AG09309 (cell line): ENCODE measurements at places on chromosomes 6 and 20.

GRCh38 chr6:108838101-108838717 lies 10.0 kb upstream of the ARMC2 start:
- DNase-seq = no peak

GRCh38 chr6:149896491-149896890 lies 1.4 kb downstream of the RAET1E start:
- no peak for DNase-seq

DNA sequence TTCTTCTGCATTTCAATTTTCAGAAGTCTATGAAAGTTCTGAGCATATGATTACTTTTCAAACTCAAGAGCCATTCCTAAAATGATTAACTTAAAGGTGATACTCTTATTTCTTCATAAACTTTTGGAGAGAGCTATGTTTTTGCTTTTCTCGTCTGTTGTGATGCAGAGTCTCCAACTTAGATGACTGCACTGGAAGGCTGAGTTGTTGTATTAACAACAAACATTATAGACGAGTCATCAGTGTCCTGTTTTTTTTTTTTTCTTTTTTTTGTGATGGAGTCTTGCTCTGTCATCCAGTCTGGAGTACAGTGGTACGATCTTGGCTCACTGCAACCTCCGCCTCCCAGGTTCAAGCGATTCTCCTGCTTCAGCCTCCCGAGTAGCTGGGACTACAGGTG lies 101.9 kb downstream of the CD109 start:
- no peak for DNase-seq

DNA sequence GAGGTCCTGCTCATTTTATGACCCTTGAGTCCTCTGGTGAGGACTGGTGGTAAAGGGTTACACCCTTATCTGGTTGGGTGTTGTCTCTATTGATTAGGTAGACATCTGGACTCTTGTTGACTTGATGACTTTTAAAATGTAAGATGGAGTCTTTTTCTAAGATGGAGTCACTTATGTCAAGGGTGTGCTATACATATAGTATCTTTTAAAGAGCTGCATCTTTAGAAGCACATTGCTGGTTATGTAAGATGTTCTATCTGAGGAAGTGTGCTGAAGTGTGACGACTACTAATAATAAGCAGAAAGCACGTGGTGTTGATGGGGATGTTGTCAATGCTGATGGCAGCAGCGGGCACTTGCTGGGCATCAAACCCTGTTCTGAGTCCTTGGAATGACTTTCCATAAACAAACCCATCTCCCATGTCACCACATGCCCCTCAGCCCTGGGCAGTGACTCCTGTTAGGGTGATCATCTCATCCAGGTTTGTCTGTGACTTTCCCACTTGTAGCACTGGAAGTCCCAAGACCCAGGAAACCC lies 229.6 kb downstream of the EYA2 start:
- DNase-seq = no peak

DNA sequence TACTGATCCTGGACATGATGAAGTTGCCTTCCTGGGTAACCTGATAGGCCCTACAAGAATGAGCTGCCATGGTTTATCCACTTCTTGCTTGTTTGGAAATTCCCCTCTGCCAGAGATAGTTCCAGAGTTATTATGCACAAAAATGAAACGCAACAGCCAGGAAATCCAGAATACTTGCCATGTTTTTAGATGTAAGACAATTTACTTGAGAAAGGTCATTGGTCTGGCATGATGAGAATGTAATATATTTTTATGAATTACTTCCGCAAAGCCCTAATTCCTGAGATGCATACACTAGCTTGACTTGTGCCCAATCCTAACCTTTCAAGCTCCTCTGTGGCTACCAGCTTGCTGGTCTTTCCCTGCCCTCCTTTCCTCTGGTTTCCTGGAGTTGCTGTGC lies 27.9 kb upstream of the NT5E start:
- peak; percentile 63 for DNase-seq

- no peak for DNase-seq
Observed at GRCh38 chr20:35735826-35736470, 6.1 kb downstream of the RBM39 start.

DNA sequence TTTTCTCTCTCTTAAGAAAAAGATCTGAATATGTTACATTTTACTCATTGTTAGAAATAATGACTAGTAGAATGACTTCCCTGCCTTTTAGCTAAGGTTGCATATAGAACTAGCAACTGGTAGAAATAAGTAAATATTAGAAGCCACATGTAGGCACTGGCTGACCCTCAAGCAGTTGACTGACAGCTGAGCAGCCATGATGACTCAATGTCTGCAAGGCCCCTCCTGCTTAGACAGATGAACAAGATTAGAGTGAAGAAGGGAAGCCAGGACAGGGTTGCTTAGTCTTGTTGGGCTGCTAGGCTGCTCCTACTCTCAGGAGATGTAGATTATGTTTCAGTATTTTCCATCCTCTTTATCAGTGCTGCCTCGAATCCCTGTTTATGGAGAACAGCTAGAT lies 6.5 kb downstream of the MEP1A start:
- DNase-seq = no peak

DNA sequence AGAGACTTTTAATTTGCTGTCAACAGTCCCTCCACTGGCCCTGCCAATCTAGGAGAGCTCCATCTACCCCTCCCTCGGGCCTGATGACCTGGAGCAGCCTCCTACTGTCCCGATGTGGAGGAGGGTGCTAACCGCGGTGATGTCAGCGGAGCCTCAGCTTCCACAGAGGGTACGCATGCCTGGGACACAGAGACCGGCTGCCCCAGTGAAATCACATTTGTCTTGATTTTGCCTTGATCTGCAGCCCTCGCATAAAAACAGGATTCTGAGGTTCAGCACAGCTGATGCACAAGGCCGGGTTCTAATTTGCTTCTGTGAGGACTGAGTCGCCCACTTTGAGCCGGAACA lies 77.6 kb downstream of the STK35 start:
- DNase-seq = no peak

- DNase-seq = no peak
Observed at GRCh38 chr6:83265384-83265783, 72.2 kb downstream of the RWDD2A start.

GRCh38 chr6:166258854-166259276 lies 49.3 kb downstream of the PRR18 start:
- no peak for DNase-seq

DNA sequence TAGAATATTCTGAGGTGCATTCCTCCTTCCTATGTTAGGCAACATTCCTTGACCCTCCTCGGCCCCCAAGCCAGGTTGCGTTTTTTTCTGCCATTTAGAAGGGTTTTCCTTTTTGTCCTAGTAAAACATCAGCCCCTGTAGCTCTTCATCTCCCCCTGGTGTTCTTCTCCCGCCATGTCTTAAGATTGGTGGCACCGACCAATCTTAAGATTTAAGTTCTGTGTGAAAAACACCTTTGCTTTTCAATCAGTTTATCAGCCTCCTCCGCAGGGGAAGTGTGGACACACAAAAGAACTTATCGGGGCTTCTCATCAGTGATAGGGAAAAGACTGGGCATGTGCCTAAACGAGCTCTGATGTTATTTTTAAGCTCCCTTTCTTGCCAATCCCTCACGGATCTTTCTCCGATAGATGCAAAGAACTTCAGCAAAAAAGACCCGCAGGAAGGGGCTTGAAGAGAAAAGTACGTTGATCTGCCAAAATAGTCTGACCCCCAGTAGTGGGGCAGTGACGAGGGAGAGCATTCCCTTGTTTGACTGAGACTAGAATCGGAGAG lies 719 bp upstream of the EDN1 start:
- DNase-seq = no peak

GRCh38 chr20:46053416-46053815 lies 24.4 kb downstream of the SLC12A5 start:
- no peak for DNase-seq

- no peak for DNase-seq
Observed at GRCh38 chr20:25245461-25245860, 2.4 kb upstream of the PYGB start.
